Activated naive CD4-positive, alpha-beta T cell treated with anti-CD3 and anti-CD28 coated beads for 36 hours (primary cell): ENCODE measurements at places on chromosomes 12 and 14. TPM values are rescaled to one million over a fixed set of nuclear protein-coding genes. Genes with fewer than 3 reads are reported as not detected.
A peak's percentile ranks its signal among the peaks of the same experiment; 100 is the strongest.

PHC1 gene
- total RNA-seq: 26.5 TPM

ACOT4 gene
- 1.7 TPM for total RNA-seq

DNA sequence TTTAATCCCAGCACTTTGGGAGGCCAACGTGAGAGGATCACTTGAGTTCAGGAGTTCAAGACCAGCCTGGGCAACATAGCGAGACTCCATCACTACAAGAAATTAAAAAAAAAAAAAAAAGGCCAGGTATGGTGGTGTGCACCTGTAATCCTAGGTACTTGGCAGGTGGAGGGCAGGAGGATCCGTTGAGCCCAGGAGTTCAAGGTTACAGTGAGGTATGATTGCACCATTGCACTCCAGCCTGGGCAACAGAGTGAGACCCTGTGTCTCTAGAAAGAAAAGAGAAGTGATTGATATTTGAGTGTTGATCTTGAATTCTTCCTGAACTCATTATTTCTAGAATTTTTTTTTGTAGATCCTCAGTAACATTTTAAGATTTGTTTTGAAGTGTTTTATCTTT lies 59.4 kb downstream of the ADIPOR2 start:
- DNase-seq: no peak

- no peak for DNase-seq
These were observed 23.8 kb upstream of the STRAP start for GRCh38 chr12:15858353-15858752.

- DNase-seq: no peak
These were observed 156.5 kb upstream of the EEA1 start for GRCh38 chr12:93085383-93086287.

GRCh38 chr14:56118611-56119181 lies 485 bp downstream of the PELI2 start:
- DNase-seq: peak; percentile 23

- DNase-seq: no peak
These were observed 353.1 kb downstream of the NAV3 start for GRCh38 chr12:78183824-78184223.
